RWPE2 (cell line): ENCODE measurements at places on chromosomes 2 and 18.
A peak's percentile ranks its signal among the peaks of the same experiment; 100 is the strongest.

DNA sequence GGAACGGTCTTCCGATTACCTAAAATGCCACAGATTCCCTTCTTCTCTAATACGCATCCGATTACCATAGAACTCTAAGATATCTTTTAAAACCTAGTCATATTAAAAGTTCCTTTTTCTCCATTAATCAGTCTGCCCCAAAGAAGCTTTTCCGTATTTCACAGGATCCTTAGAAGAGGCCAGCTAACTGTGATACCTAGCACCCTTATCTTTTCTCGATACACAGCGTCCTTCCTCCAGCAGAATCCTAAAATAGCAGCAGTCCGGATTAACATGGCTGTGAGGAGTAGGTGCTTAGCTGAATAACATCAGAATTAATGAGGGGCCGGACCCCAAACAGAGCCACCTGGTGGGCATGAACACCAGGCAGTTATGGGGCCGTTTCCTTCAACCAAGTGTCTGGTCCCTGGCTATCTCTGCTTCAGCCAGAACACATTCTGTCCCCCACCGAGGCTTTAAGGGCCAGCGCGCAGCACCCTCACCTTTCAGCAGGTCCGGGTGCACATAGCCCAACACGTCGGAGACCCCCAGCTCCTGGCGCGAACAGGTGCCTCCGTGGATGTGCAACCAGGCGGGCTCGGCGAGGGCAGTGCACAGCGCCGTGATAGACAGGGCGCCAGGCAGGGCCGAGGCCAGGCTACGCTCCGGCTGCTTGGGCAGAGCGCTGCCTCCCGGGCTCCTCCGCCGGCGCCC, 995 bp downstream of the TMEM127 start:
- H3K4me1 ChIP-seq: peaks cover 12% of the 10 kb centered on the region
- peak overlapping the region; percentile 54 for H3K4me3 ChIP-seq
- H3K36me3 ChIP-seq: peaks cover 41% of the 10 kb centered on the region
- H3K27ac ChIP-seq: peak overlapping the region; percentile 24
- no peak for DNase-seq
- no peaks in the 10 kb centered on the region for H3K27me3 ChIP-seq

DNA sequence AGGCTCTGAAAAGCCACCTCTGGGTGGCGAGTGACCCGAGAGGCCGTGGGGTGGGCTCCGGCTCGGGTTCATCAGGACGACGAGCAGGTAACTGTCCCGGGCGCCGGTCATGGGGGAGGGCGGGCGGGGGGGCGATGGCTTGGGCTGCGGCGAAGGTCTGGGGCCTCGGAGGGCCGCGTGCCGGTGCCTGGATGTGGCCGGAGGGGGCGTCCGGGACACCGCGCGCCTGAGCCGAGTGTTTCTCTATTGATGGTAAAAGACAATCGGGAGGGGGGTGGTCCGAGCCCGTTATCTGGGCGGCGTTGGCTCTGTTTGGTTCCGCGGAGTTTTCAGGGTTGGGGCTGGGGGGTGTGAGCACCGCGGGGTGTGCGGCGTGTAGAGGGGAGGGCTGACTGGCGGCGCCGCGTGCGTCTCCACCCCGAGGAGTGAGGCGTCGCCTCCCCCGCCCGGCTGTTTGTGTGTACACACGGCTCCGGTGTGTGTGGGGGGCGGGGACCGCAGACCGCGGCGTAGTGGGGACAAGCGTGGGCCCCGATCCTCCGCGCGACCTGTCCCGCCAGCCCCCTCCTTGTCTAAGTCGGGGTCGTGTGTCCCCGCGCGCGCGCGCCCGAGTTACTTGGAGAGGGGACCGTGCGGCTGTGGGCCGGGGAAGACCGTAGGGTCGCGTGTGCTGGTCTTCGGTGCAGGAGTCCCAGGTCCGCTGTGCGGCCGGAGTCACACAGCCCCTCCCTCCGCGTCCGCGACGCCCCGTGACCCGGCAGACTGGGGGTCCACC, 1.6 kb downstream of the CTIF start:
- H3K4me1 ChIP-seq: peaks cover 29% of the 10 kb centered on the region
- H3K4me3 ChIP-seq: peak overlapping the region; percentile 77
- H3K36me3 ChIP-seq: peaks cover 12% of the 10 kb centered on the region
- no peaks in the 10 kb centered on the region for H3K27me3 ChIP-seq
- DNase-seq: peak; percentile 85

DNA sequence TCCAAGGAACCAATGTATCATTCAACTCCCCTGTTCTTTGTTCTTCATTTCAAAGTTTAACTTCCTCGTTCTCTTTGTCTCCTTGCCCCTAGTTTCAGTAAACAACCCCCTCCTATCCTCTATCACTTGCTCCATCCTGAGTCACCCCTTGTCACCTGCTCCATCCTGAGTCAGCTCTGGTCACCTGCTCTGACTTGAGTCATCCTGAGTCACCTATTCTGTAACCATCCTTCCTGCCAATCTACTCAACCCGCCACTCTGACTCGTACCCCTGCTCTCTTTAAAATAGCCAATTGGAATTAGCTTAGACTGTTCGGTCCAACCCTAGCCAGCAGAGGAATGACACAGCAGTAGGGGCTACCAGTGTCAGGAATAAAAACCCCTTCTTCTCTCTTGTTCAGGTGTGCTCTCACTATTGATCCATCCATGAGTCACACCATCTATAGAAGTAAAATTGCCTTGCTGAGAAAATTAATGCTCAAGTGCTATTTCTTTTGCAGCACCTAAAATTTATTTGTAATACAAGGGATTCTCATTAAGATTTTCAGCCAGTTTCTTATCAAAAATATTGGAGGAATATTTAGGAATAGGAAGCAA, 326.8 kb downstream of the AKAIN1 start:
- no peak overlapping the region for H3K4me3 ChIP-seq
- no peak for DNase-seq
- no peaks in the 10 kb centered on the region for H3K4me1 ChIP-seq

DNA sequence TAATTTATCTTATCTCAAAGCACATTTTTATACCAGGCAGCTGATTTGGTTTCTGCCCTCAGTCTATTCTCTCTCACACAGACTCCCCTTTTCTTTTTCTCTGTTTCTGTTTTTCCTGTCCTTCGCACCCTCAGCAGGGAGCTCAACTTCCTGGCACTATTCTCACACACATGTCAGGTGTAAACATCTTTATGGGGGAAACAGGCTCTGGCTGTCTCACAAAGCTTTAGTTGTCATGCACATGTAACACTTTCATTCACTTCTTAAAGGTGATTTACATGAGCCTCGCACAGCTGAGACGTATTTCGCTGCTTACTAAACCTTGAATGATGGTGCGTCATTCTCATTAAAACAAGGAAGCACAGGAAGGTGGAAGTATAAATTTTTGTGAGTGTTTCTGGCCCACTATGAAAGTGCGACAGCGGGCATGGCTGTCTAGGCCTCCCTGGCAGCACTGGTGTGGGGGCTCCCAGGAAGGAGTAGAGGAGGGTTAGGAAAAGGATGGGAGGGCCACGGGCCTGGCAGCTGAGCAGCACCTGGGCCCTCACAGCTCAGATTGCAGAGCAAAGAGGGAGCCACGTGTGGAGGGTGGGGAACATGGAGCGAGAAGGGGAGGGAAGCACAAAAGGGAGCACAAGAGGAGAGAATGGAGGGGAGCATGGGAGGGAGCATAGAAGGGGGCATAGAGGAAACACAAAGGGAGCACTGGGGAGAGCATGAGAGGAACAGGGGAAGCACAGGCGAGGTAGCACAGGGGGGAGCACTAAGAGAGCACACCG, 46.2 kb upstream of the SNTG2 start:
- H3K4me1 ChIP-seq: no peaks in the 10 kb centered on the region
- DNase-seq: no peak

- DNase-seq: no peak
- no peaks in the 10 kb centered on the region for H3K27me3 ChIP-seq
- no peaks in the 10 kb centered on the region for H3K36me3 ChIP-seq
- no peak overlapping the region for H3K4me3 ChIP-seq
These were observed 72.7 kb downstream of the MARCHF4 start for GRCh38 chr2:216299588-216299987.

DNA sequence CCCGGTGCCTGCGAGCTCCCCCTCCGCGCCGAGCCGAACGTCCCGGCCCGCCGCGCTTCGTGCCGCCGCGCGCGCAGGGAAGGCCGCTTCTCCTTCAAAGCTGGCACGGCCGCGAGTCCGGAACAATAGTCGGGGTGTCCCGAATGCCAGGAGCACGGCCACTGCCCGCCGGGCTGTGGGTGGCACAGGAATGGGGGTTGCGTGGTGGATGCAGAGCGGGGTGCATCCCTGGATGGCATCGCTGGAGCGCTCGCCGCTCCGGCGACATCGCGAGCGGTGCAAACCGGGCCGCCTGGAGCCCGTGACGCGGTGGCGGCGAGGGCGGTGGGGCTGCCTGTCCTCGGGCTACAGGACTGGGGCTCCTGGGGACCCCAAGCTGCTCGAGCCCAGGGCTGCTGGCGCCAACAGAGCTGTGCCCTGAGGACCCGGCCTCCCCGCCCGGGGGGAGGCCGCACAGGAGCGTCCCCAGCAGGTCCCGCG, 1.1 kb upstream of the SATB2 start:
- peak overlapping the region; percentile 62 for H3K4me3 ChIP-seq
- peaks cover 8% of the 10 kb centered on the region for H3K4me1 ChIP-seq
- H3K27me3 ChIP-seq: no peaks in the 10 kb centered on the region
- no peak for DNase-seq
